ENCODE measurements at places on chromosomes 7 and 10.
A peak's percentile ranks its signal among the peaks of the same experiment; 100 is the strongest.

- DNase-seq, result no peak
Measured at GRCh38 chr7:36910859-36911258, 186.6 kb upstream of the AOAH start.

GRCh38 chr10:46288601-46289206 lies 1.9 kb downstream of the ANTXRL start:
- no peak for DNase-seq

DNA sequence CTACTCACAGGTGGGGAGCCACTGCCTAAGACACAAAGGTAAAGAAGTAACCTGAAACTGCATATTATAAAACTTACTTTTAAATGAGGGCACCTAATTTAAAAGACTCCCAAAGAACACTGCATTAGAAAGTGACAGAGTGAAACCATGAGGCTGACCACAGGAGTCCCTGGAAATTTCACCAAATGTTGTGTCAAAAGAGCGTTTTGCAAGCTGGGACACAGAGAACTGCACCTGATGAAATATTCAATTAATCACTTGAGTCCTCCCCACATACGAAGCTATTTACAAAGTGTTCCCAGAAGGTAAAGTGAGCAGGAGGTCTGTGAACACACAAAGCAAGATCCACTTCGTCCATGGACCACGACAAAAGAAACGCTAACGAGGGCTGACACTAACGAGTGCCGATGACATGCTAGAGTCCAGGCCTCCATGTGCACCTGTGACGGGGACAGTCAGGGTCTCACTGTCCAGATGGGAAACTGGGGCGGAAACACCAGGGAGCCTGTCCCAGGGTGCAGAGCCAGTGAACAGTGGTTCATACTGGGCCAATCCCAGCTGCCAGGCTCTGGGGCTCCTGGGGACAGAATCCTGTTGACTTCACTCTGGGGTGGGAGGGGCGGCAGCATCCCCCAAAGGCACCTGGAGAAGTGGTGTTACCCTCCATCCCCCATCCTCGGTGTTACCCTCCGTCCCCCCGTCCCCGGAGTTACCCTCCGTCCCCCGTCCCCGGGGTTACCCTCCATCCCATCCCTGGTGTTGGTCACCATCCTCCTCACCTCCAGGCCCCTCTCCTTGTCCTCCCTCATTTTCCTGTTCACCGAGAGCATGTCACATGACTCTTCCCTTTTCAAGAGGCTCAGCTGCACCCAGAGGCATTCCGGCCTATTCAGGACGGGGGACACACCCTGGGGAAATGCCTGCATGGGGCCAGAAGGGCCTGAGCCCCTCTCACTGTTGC lies 63.4 kb downstream of the DIP2C start:
- DNase-seq, result no peak

DNA sequence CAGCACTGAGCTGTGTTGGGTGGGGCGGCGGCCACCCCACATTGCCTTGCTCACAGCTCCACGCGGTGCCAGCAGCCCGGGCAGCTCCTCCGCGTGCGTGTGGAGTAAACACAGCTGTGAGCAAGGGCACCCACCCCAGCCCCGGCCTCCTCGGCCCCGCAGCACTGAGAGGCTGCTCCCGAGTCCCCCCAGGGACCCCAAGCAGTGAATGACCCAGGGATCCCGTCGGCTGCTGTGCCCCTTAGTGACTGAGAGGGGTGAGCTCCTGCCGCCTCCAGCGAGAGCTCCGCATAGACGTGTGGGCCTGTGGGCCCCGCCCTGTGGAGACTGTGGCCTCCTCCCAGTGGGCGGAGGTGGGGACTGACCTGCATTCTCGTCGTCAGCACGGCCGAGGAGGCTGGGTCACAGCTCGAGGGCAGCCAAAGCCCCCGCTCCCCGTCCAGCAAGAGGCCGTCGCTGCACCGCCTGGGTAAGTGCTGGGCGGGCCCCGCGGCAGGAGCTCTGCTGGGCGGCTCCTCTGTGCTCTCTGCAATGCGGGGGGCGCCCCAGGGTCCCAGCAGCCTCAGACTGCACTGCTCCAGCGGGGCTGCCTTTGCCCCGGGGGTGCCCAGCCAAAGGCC lies 29.9 kb upstream of the UTF1 start:
- DNase-seq, result no peak

GRCh38 chr7:135210888-135211178 lies 493 bp downstream of the WDR91 start:
- no peak for DNase-seq

- DNase-seq, result no peak
Measured at GRCh38 chr7:75611557-75612178, 119.5 kb downstream of the SPDYE5 start.

DNA sequence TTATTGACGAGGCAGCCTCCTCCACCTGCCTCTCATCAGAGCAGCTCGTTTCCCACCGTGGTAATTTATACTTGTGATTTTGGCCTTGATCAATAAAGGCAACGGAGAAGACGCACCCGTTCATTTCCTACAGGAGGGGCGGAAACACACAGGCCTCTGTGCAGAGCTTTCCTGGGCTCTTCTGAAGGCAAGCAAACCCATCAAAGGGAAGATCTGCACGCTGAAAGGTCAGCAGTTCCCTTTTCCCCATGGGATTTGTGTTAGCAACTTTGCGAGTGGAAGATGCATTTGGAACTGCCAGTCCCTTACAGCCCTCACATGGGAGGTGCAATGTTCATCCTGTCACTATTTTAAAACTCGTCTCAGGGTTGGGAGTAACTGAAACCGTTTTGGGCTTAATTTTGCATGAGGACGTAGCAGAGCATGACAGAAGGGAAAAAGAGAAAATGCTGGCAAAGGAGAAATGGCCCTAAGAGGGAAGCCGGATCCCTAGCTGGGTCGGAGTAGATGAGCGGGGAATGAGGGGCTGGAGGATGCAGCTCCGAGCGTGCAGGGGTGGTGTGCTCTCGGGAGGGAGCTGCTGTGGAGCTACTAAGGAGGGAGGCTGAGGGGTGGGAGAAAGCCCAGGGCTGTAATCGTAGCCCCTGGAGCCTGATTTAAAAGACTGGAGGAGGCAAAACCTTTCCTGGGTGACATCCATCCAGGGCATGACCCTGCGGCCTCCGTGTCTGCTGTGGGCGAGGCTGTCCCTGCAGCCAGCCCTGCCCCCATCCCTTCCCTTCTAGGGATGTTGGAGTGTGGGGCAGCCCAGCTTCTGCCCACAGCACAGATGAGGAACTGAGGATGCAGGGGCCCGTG lies 111.1 kb upstream of the FAM20C start:
- DNase-seq, result no peak

- no peak for DNase-seq
Measured at GRCh38 chr7:112282476-112283188, 76.1 kb downstream of the ZNF277 start.

- no peak for DNase-seq
Measured at GRCh38 chr7:152664636-152665035, 11.3 kb downstream of the XRCC2 start.

DNA sequence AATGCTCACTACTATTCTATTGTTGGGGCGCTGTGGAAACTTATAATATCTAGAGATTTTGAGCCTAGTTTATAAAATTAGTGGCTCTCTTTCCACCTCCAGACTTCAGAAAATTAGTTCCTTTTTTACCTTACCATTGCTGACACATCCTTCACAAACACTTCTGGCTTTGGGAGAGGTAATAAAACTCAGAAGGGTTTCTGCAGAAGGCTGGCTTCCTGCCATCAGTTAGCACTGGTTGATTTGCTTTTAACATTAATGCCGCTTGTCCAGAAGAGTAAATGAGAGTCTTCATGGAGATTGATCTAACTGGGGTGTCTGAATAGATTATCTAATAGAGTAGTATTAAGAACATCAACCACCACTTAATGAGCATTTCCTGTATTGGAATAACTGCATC lies 20.3 kb downstream of the ACSM6 start:
- no peak for DNase-seq

DNA sequence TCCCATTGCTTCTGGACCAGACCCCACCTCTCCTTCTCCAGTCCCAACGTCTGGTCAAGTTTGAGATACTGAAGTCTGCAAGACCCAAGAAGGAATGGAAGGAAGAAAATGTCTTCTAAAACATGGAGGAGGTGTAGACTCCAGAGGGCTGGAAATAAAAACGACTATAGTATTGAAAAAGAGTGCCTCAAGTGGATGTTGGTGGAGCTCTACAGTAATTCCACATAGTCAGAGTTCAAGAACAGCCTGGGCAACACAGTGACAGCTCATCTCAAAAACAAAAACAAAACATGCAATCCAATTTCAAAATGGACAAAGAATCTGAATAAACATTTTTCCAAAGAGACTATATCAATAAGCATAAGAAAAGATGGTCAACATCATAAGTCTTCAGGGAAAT lies 2.3 kb upstream of the PCGF6 start:
- DNase-seq, result no peak

- DNase-seq, result no peak
Measured at GRCh38 chr7:150937848-150938561, 40.1 kb downstream of the KCNH2 start.

GRCh38 chr10:72164617-72165016 lies 51.2 kb upstream of the ANAPC16 start:
- no peak for DNase-seq

GRCh38 chr10:58838561-58839208 lies 326.0 kb downstream of the BICC1 start:
- no peak for DNase-seq

- no peak for DNase-seq
Measured at GRCh38 chr7:155758348-155758747, 53.9 kb downstream of the SHH start.

DNA sequence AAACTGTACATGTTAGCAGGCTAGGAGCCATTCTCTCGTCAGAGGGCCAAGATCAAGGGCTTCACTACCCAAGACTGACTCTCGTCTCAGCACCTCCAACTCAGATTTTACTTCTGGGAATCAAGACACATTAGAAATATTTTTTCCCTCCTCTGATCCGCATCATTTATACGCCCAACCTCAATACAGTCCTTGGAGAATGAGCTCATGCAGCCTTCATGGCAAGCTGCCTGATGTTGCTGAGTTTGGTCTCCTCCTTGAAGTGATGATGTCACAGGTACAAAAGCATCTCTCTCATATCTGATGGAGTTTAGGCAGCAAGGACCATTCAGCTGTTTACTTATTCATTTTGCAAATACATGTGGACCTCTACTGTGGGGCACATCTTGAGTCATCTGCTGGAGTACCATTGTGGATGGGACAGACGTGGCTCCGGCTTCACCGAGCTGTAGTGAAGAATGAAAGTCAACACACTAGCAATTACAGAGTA lies 114.0 kb downstream of the BMPER start:
- DNase-seq, result no peak

GRCh38 chr7:97973206-97973658 lies 16.8 kb downstream of the OCM2 start:
- no peak for DNase-seq

DNA sequence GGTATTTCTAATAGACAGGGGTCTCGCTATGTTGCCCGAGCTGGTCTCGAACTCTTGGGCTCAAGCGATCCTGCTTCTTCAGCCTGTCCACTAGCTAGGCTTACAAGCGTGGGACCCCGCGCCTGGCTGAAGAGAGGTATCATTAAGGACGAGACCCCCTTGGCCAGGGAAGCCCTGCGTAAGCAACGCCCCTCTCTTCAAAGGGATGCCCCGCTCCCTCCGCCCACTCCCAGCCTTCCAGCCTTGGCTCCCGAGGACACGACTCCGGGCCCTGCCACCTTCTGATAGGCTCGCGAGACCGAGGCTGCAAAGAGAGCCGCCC lies 220 bp upstream of the ZKSCAN5 start:
- no peak for DNase-seq

DNA sequence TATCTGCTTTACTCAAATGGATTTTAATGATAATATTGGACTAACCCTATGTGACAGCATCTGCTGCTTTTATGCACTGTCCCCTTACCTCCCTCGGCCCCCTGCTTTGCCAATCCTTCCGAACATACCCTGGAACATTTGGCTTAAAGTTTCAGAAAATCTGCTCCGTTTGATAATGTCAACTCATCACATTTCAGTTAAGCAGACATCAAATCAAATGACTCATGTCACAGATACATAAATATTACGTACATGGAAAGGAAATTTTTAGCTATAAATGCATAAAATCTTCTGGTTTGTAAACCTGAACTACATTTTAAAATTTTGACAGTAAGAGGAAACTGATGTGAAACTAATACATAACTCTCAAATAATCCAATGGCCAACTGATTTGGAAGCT lies 98.2 kb downstream of the CNTNAP2 start:
- no peak for DNase-seq

DNA sequence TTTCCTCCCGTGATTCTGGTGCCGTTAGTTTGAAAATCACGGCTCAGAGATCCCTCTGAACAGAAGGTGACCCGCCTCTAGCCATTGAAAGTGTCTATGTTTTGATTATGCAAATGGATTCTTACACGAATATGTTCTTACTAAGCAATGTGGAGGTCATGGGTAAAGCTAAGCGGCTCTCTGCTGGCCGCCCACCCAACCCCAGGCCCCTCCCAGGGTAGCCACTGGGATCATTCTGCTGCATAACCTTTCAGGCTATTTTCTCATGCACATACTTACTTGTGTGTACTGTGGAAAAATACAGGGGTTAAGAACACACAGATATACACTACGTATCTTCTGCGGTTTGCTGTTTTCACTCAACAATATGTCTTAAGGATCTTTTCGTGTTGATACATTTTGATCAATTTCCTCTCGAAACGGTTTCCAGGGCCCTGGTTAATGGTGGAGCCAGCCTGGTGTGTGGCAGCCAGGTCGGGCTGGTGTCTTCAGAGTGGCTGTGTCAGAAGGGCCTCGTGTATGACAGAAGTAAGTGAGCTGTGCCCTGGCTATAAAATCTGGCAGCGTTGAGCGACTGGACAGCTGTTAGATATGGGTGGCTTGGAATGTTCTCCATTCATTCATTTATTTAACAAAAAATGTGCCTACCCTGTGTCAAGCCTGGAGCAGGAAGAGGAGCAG lies 29.9 kb downstream of the ZNF783 start:
- DNase-seq, result no peak

GRCh38 chr10:33801705-33802104 lies 467.2 kb upstream of the NRP1 start:
- no peak for DNase-seq

GRCh38 chr10:5975641-5976473 lies 1.5 kb downstream of the IL15RA start:
- DNase-seq, result peak; percentile 63

DNA sequence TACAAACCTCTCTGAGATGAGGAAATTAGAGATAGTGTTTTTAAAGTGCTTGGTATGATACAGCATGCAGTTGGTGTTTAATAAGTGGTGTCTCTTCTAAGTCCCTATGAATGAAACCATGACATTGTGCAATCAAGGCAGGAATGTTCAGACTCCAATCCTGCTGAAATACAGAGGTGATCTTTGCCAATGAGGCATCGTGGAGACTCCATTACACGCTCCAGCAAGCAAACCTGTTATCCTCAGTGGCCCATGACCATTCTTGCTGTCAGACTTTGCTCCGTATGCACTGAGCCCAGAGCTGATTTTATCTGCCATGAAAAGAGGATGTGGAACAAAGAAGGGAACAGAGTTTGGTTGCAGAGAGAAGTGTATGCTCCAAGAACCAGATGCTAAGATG lies 47.3 kb downstream of the CDHR3 start:
- no peak for DNase-seq

- DNase-seq, result no peak
Measured at GRCh38 chr7:124033095-124033806, 384 bp upstream of the TMEM229A start.

All from stimulated activated CD4-positive, alpha-beta T cell treated with anti-CD3 and anti-CD28 coated beads, TNF-alpha, amount 100 ng/mL, for 24 hours (primary cell).